Stimulated activated CD4-positive, alpha-beta T cell treated with anti-CD3 and anti-CD28 coated beads, Interleukin-15, amount 100 ng/mL, for 1 hour (primary cell): ENCODE measurements at places on chromosomes 11 and 22.

DNA sequence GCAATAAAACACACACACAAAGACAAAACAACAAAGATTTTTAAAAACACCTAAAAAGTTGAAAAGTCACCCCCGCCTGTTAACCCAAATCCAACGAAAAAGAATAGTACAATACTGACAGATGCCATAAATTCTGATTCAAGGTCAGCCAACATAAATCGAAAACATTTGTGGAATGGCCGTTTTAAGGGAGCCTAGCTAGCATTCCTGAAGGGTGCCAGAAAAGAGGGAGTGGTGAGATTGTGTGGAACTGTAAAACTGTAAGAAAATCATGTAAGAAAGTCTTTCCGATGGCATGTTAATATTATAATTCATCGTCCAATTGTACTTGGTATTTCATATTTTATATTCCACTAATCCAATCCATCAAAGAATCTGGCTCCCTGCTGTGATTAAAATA lies 75.1 kb downstream of the RAB38 start:
- no peak for DNase-seq

GRCh38 chr11:61747192-61747966 lies 5.1 kb upstream of the MYRF start:
- DNase-seq: no peak

DNA sequence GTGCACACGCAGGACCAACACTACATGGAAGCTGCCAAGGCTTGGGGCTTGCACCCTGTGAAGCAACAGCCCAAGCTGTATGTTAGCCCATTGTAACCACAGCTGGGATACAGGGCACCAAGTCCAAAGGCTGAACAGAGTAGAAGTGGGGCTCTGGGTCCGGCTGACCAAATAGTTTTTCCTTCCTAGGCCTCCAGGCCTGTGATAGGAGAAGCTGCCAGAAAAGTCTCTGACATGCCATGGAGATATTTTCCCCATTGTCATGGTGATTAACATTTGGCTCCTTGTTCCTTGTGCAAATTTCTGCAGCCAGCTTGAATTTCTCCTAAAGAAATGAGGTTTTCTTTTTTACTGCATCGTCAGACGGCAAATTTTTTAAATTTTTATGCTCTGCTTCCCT lies 941.2 kb downstream of the FAM181B start:
- no peak for DNase-seq

DNA sequence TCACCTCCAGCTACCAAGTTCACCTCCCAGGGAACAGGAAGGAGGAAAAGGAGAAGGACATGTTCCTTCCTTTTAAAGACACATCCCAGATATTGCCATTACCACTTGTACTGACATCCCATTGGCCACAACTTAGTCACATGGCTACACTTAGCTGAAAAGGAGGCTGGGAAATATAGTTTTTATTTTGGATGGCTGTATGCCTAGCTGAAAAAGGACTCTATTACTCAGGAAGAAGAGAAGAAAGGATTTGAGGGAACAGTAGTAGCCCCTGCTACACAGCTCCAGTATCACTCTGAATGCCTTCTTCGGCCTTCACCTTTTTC lies 2.1 kb upstream of the APOA5 start:
- DNase-seq: no peak

DNA sequence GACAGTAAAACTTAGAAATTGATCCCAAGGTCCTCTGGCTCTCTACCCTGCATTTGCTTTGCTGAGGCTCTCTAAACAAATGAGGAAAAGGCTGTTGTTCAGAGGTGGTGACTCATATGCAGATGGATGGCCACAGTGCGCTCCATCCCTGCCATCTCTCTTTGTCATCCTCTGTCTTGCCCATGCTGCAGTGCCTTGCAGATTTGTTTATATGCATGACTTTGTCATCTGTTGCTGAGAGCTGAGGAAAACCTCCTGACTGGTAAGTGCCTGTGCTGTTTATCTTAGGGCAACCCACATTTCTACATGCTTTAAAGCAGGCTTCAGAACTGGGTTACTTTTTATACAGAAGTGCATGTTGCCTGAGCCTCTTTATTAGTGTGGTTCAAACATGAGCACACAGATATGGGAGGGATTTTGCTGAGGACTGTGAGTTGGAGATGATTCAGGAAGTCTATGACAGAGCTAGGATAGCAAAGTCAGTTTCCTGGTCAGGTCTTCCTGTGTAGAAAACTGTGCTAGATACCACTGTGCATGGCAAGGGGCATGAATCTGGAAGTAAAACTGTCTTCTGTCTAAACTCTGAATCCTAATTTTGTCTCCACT lies 57.4 kb downstream of the JAM3 start:
- no peak for DNase-seq

DNA sequence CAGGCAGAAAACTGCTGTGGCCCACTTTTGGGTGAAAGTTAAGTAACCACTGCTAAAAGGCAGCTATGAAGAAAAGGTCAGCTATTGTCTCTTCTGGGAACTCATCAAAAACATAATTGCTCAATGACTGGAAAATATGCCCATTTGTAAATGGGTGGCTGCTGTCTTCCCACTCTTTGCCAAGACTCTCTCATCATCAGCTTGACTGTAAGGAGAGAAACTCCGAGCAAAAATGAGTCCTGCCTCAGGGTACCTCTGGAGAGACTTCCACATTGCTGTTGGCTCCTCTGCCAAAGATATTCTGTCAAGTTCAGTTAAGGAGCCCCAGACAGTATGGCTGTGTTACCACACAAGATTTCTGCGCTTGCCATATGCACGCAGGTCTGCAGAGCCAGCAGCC lies 138.7 kb downstream of the BBOX1 start:
- DNase-seq: no peak

GRCh38 chr22:33415401-33415800 lies 357.2 kb upstream of the SYN3 start:
- DNase-seq: no peak

GRCh38 chr11:69339983-69340565 lies 46.1 kb downstream of the MYEOV start:
- DNase-seq: no peak

- DNase-seq: no peak
Observed at GRCh38 chr11:126034039-126034932, 28.4 kb downstream of the CDON start.

GRCh38 chr22:42180349-42180842 lies 49.8 kb upstream of the CYP2D6 start:
- peak; percentile 17 for DNase-seq

DNA sequence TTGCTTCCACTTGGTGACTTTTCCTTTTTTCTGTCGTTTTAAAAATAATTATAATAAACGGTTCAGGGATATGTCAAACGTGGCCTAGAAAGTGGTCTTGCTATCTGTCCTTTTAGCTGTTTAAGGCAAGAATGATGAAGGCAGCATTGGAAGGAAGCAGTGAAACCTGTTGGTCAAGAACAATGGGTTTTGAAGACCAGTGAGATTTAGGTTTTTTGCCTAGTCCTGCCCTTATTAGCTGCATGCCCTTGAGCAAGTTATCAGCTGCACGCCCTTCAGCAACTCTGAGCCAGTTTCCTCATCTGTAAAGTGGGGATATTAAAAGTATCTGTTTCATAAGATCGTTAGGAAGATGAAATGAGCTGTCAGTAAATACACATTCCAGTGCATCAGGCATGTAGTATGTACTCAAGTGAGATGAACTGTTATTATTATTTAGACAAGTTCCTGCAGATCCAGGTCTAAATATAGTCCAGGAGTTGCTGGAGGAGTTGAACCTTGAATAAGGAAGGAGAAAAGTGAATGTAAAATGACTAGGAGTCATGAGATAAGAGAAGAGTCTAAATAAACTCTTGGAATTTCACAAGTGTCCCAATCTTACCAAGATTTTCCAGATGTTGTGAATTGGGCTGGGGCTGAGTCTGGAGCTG lies 90.8 kb upstream of the HSD17B12 start:
- DNase-seq: no peak

GRCh38 chr11:17434108-17434507 lies 42.5 kb downstream of the ABCC8 start:
- no peak for DNase-seq

DNA sequence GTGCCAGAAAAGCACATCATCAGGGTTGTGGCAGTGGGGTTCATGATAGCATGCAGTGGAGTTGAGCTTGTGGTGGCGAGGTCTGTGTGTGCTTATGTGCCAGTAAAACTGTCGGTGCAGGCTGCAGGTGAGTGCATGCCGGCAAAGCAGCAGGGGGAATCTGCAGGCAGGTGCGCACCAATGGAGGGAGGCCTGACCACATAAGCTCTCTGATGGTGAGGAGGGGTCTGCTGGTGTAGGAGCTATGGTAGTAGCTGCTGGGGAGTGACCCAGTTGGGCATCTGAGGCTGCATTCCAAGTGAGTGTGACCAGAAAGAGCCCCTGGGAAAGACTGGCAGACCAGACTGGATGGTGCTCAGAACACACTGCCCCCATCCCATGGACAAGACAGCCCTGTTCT lies 121.5 kb downstream of the CNTN5 start:
- no peak for DNase-seq

DNA sequence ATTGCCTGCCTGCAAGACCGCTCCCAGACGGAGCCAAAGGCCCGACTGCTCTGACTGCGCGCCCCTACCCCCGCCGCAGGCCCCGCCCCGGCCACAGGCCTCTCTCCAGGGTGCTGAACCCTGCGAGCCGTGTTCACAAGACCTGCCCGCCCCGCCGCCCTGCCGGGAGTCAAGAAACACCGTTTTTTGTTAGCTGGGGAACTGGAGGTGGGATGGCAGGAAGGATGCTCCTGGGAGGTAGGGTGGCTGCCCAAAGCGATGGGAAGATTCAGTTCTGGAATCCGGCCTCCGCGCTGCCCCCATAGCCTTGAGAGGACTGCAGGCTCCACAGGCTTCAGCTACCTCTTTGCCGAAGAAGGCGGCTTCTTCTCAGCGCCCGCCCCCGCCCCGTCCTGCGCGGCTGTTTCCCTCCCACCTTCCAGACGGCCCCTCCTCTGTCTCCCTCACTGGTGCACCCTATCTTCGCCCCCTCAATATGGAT lies 2.7 kb upstream of the PDE2A start:
- peak; percentile 69 for DNase-seq

- no peak for DNase-seq
Observed at GRCh38 chr22:43292630-43293018, 50.5 kb downstream of the SCUBE1 start.

DNA sequence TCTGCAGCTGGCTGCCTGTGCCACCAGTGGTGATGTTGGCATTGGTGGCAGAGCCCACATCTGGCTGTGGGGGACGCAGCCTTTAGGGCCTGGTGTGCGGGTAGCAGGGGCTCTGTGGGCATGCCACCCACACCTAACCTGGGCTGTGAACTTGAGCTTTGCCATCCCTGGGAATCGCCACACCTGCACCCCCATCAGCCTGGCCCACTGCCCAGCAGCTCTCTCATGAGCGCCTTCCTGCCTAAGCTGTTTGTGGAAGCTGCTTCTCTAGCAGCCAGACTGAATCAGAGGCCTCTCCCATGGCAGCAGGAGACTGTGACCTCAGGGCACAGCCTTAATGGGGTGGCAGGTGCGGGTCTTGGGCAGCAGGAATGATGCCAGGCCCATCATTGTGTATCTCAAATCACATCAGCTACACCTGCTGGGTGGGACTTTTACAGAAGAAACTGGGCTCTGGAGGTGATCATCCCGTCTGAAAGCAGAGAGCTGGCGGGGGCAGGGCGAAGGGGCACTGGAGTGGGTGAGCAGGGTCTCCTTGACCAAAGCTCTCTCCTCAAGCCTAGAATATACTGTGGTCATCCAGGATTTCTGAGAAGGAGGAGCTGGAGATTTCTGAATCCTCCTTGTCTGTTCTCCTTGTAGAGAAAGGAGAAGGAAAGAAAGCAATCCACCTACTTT lies 17.8 kb upstream of the CARS1 start:
- no peak for DNase-seq

GRCh38 chr22:36358533-36359469 lies 29.0 kb downstream of the MYH9 start:
- no peak for DNase-seq

GRCh38 chr22:21622011-21622918 lies 7.6 kb downstream of the YDJC start:
- DNase-seq: no peak

GRCh38 chr11:124898711-124899110 lies 1.0 kb upstream of the ROBO4 start:
- no peak for DNase-seq

GRCh38 chr11:11500744-11501487 lies 120.9 kb downstream of the GALNT18 start:
- no peak for DNase-seq

- no peak for DNase-seq
Observed at GRCh38 chr11:123856444-123856843, 29.0 kb downstream of the TMEM225 start.

- no peak for DNase-seq
Observed at GRCh38 chr11:4527926-4528325, 17.1 kb upstream of the OR52M1 start.

DNA sequence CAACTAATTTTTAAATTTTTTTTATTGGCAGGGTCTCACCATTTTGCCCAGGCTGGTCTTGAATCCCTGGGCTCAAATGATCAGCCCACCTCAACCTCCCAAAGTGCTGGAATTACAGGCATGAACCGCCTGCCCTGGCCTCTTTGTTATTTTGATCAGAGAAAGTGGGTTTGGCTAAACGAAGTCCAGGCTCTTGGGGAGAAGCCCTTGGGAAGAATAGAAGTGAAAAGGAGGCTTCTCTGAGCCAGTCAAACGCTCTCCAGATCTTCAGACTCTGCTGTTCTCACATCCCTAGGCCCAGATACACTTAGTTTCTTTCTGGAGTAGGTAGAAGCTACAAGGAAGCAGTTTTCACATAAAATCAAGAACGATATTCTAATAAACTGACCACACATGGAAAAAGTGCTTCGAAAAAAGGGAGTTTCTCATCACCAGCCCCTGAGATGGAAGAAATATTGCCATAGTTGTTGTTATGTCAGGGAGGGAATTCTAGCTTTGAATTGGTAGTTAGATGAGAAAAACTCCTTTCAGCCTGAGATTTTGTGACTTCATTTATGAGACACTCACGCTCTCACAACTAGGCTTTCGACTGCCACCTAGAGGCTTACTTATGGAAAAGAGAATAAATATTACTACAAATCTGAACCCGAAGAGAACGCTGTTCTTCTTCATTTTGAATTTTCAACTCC lies 41.7 kb upstream of the AQP11 start:
- no peak for DNase-seq

GRCh38 chr11:110989428-110990133 lies 255.9 kb upstream of the POU2AF2 start:
- DNase-seq: no peak

- DNase-seq: no peak
Observed at GRCh38 chr11:3736816-3737215, 60.5 kb downstream of the NUP98 start.

DNA sequence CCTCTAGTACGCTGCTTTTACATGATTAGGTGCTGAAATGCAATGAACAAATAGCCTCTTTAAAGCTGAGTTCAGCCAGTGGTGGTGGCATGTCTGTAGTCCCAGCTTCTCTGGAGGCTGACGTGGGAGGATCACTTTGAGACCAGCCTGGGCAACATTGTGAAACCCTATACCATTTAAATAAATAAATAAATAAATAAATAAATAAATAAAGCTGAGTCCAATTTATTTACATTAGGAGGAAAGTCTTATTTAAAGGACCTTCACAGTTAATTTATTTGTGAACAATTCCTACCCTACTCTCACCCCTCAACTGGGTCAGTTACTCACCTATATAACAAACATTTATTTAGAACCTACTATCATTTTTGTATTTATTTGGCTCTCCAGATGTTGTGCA lies 4.8 kb upstream of the CHRDL2 start:
- no peak for DNase-seq

GRCh38 chr22:36797374-36797773 lies 19.5 kb downstream of the PVALB start:
- DNase-seq: no peak
